ENCODE measurements at places on chromosomes 13 and 19. TPM values are rescaled to one million over a fixed set of nuclear protein-coding genes. Genes with fewer than 3 reads are reported as not detected.
A peak's percentile ranks its signal among the peaks of the same experiment; 100 is the strongest.

GRCh38 chr19:46648060-46648960 is 12.3 kb upstream of the GNG8 start:
- DNase-seq: no peak

- DNase-seq: peak; percentile 33
Observed at GRCh38 chr13:27130979-27131623, 40.5 kb downstream of the USP12 start.

- peak; percentile 100 for DNase-seq
Observed at GRCh38 chr19:19063183-19064097, at the start of gene SLC25A42. Gene SLC25A42 (plus strand): TSS chr19:19063994. CDS start chr19:19096125, 32,131 bp downstream.

The SPINT2 gene
- 1.3 TPM for total RNA-seq

DNA sequence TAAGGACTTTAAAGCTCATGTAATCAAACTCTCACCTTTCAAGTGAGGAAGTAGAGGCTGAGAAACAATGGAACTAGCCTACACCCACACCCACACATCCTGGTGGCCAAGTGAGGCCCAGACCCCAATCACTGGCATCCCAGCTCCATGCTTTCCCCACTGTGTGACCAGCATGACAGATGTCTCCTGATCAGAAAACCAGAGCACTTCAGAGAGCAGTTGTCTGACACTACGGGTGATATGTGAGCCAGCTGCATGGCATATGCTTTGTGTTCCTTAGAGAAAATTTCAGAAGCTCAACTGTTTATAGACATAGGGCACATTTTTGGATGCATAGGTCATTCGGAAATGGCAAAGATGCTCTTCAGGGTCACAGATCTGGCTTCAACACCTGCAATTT is 315.2 kb downstream of the NDFIP2 start:
- no peak for DNase-seq

DNA sequence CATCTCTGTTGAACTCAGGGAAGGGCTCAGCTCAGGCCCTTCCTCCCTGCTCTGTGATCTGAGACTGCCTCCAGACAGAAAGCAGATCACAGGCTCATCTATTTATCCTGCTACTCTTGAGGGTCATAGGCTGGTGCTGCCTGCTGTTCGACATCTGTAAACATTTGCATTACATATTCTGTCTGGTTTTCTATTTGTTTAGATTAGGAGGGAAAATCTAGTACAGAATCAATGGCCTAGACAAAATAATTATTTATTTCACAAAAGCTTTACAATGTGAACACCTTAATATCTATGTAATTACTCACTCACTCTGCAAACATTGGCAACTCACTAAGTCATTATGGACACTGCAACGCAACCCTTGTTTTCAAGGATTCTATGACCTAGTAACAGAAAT is 43.0 kb downstream of the CEP89 start:
- DNase-seq: no peak

The KIR2DL1 gene
- not detected for total RNA-seq

GRCh38 chr19:48934837-48935236 is 1.3 kb downstream of the DHDH start:
- no peak for DNase-seq

The LMTK3 gene
- total RNA-seq: not detected

DNA sequence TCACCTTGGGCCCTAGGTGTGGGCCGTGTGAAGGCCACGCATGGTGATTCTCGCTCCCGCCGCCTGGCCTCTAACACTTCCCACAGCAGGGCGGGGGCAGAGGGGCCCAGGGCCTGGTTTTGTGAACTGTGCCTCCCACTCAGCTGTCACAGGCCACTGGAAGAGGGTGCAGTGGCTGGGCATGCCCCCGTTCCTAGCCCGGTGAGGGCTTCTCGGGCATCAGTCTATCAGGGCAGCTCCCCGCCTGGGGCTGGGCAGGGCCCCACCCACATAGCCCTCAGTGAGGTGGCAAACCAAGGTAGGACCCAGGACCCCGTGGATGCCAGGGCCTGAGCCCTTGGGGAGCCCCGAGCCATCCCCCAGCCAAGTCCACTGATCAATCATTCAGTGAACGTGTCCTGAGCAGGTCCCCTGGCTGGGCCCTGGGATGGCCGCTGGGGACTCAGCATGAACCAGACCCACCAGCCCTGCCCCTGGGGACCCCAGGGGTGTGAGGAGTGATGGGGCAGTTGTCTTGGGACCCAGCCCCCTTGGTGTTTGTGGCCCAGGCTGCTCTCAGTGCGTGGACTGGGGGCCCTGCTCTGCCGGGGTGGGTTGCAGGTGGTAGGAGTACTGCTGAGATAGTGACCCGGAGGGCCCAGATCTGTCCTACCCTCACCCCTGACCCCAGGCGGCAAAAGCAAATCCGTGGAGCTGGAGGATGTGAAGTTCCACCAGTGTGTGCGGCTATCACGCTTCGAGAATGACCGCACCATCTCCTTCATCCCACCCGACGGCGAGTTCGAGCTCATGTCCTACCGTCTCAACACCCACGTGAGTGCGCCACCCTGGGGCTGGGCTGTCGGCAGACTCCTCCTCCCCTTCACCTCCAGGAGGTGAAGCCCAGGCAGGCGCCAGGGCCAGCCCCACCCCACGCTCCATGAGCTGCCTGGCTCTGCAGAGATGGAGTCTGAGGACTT is 29.4 kb downstream of the AP1M1 start:
- DNase-seq: no peak

- peak; percentile 76 for DNase-seq
Observed at GRCh38 chr13:106533101-106533942, 2.1 kb downstream of the EFNB2 start.

- peak; percentile 52 for DNase-seq
Observed at GRCh38 chr13:44052780-44053184, 173.1 kb downstream of the LACC1 start.

- DNase-seq: no peak
Observed at GRCh38 chr13:113090806-113091205, 14.8 kb upstream of the F7 start.

The VSTM1 gene
- not detected for total RNA-seq

- no peak for DNase-seq
Observed at GRCh38 chr13:42758515-42758914, 22.9 kb upstream of the FAM216B start.

DNA sequence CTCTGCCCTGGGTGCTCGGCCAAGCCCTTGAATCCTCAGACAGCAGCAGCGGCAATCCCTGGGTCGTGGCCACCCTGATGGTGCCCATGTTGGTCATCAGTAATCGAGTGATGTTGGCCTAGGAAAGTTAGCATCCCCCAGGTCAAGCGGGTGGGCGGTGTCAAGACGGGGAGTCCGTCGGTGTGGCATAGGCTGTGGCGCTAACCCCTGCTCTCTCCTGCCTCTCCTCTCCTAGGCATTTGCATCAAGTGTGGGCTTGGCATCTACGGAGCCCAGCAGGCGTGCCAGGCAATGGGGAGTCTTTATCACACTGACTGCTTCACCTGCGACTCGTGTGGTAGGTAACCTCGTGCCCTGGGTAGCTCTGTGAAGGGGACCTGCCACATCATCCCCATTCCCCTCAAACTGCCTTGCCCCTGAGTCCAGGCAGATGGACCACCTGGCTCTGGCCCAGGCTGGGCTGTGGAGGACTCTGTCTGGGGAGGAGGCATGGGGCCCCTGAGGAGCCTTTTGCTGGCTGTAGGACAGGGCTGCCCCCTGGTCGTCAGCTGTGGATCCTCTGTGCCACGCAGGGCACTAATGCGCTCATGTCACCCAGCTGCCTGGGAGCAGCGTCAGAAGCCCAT is 8.7 kb downstream of the WTIP start:
- DNase-seq: no peak

DNA sequence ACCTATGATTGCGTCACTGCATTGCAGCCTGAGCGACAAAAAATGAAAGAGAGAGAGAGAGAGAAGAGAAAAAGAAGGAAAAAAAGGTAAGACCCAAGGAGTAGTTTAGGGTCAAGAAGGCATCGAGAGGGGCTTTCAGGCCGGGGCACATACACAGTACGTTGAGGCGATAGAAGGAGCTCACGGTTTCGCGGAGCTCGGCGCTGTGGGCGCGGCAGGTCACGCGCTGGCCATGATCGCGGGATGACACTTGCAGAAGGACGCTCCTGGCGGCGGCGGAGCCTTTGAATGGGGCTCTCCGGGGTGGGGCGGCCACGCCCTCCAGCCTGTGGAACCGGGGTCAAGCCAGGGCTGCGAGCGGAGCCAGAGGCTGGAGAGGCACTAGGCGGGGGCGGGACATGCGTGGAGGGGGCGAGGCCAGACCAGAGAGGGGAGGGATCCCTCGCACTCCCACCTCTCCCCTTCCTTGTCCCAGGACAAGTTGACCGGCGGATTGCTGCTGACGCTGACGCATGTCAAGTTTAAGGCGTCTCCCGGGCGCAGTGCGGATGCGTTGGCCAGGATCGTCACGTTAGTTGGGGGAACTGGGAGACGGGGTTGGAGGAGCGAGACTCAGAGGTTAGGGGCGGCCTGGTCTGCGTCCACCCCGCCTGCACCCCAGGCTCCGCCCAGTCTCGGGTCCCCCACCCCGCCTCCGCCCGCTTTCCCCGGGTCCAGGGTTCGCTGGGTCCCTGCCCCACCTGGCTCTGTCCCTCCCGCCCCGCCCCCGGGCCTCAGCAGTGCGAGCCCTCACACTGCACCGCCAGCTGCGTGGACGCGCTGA is 6.9 kb downstream of the NPHS1 start:
- no peak for DNase-seq

DNA sequence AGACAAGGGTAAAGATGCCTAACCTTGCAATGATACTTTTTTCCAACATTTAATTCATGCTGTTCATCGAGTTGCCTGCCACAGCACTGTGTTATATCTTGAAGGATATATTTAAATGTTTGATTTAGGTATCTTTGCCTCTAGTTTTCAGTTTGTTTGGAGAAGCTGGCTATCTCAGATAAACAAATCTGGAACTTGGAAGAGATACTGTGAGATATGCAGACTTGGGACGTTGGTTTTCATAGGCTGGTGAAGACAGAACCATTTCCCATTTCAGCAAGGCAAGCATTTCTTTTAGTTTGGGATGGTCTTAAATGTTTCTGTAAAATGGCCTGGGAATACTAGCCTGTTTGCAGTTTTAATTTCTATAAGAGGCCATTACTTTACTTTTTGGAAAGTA is 3.3 kb downstream of the RNASEH2B start:
- no peak for DNase-seq

DNA sequence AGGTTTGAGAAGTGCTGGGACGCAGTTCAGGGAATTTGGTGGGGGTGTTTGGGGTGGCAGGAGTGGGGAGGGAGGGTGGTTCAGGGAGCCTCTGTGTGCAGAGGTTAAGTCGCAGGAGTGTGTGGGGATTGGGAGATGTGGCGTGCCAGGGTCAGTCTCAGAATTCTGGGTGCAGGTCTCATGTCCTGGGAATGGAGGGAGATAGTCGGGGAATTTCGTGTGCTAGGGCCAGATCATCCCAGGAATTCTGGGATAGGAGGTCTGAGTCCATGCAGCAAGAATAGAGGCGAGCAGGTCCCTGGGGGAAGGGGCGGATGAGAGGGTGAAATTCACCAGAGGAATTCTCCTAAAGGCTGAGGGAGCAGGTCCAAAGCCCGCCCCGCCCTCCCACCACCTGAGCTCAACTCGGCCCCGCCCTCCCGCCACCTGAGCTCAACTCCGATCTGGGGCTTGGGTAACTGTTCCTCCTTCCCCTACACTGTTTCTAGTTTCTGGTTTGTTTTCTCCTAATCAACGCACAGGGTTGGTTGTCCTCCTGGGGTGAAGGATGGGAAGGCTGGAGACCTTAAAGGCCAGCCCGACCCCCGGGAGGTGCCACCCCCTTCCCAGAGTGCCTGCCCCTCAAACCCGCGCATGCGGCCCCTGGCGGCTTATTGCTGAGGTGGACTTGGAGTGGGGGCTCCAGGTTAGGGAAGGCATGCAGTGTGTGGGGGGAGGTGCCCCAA is 15.2 kb downstream of the KCNC3 start:
- no peak for DNase-seq

The CLEC17A gene
- total RNA-seq: 0.09 TPM

The EDNRB gene
- total RNA-seq: 23.3 TPM

The SERPINE3 gene
- not detected for total RNA-seq

DNA sequence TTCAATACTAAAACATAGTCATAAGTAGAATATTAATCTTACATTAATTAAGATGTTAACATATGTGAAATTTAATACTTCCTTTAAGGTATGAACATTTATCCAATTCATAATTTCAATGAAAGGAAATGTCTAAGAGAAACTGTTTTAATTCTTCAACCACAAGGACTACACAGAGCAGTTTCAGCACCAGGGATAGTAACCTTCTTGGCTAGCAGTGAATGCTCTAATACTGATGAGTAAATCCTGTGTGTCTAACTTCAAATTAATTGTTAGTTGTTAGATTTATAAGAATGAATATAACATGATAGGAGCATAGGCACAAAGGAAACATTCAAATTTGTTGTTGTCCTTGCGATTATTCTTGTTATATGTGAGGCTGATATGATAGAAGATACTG is 15.6 kb upstream of the NBEA start:
- peak; percentile 47 for DNase-seq

The ZNF440 gene
- 6.6 TPM for total RNA-seq

The NLRP12 gene
- not detected for total RNA-seq

GRCh38 chr13:64180756-64181155 is 2765.1 kb upstream of the PCDH20 start:
- no peak for DNase-seq

GRCh38 chr19:36420961-36421748 is 2.7 kb upstream of the ZFP82 start:
- peak; percentile 28 for DNase-seq

DNA sequence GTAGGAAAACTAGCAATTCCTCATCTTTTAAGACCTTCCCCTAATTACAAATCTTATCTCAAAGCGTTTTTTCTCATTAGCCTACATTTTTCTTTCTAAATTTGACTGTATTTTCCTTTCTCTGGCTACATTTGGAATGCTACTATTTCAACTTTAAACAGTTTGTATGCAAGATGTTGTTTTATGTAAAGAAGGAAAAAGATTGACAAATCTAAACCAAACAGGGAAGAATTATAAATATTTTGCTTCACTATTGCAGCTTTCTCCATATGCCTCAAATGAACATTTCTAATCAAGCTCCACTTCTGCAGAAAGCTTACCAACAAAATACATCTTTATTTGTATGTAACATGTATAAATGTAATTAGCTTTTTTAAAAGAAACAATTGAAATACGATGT is 156.2 kb downstream of the MZT1 start:
- no peak for DNase-seq

GRCh38 chr13:40192858-40193257 is 473.6 kb downstream of the FOXO1 start:
- DNase-seq: no peak

The PIN1 gene
- 59.7 TPM for total RNA-seq

The C13orf42 gene
- total RNA-seq: not detected

The CBARP gene
- total RNA-seq: 3.1 TPM

The CLDND2 gene
- total RNA-seq: 0.36 TPM

DNA sequence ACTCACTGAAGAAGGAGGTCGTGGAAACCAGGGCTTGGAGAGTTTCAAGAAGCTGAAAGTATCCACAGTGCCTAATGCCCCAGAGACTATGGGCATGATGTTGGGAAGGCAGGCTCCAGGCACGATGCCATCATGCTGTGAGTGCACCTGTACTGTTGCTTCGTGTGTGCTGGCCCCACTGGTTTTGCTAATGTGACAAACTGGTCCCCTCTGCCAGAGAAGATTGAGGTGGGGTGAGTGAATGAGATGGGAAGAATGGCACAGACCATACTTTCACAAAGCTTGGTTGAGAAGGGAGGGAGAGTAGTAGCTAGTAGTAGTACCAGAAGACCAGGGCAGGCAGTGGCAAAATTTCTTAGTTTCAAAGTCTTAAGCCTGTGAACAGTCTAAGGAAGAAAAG is 19.0 kb upstream of the POP4 start:
- no peak for DNase-seq

The ZNF560 gene
- 0.16 TPM for total RNA-seq

- no peak for DNase-seq
Observed at GRCh38 chr13:87244256-87244890, 426.8 kb upstream of the SLITRK5 start.

GRCh38 chr13:67390462-67391086 is 160.4 kb upstream of the PCDH9 start:
- peak; percentile 4 for DNase-seq
